ENCODE measurements at places on chromosomes 6 and 20. TPM values are rescaled to one million over a fixed set of nuclear protein-coding genes. Genes with fewer than 3 reads are reported as not detected.

Gene IRF4
- total RNA-seq = 3.3 TPM

Gene KHDC1L
- total RNA-seq = not detected

Gene SAPCD1
- 13.2 TPM for total RNA-seq

Gene PYGB
- 814 TPM for total RNA-seq

Gene STMND1
- not detected for total RNA-seq

Gene ITPR3
- total RNA-seq = 35.8 TPM

Gene LY6G6D
- not detected for total RNA-seq

Gene LCA5
- 1.6 TPM for total RNA-seq

Gene GJA1
- not detected for total RNA-seq

Gene ISM1
- total RNA-seq = 0.08 TPM

Gene DEFB110
- not detected for total RNA-seq

Gene PRIM2
- 15.2 TPM for total RNA-seq

Gene MOG
- 0.16 TPM for total RNA-seq

Gene VSTM2L
- 0.19 TPM for total RNA-seq

Gene RIPOR3
- total RNA-seq = 0.05 TPM

Gene CCN5
- not detected for total RNA-seq

Gene SUMO4
- 0.34 TPM for total RNA-seq

All from A375 (cell line).